ENCODE measurements at places on chromosomes 7 and 10.

DNA sequence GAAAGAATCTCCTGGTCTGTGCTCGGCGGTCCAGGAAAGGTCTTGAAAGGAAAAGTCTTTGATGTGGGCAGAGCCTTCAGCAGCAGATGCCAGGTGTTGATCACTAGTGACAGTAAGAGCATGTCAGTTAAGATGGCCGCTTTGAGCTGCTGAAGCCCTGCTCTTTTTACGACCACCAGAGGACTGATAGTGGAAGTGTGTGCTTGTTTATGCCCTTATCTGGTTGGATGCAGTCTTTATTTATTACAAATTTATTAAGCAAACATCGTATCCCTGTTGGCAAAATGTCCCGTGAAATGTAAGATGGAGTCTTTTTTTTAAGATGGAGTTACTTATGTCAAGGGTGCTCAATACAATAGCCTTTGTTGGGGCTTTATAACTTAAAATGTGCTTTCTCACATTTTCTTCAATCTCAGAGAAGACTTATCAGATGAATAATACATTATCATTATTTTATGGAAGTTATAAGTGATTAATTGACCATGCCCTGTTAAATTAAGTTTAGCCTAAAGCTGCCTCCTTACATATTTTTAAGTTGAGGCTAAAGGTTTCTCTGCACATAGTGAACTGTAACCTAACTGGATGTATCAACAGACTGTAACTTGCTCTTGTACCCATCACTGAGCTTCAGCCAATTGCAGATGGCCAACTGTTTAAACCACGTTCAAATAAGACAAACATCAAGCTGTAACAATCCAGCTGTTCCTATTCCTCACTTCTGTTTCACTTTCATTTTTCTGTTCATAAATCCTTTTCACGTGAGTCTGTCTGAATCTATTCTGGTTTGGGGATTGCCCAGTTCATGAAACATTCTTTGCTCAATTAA is 97.4 kb upstream of the PIK3CG start:
- DNase-seq, result no peak

- DNase-seq, result no peak
Measured at GRCh38 chr7:82633592-82633991, 190.0 kb upstream of the CACNA2D1 start.

DNA sequence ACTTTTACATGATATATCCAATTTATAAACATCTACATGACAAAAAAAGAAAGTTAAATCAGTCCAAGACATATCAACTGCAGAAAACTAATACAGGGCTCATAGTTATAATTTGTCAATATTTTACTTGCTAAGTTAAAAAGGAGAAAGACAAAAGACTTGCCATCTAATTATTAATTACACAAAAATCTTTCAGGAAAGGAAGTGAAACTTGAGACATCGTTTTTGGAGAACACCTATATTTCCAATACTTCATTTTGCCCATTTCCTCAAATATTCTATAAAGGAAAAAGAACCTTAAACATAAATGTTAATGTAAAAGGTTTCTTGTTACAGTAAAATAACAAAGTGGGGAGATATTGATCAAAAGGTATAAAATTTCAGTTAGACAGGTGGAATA is 148.7 kb downstream of the CACNA2D1 start:
- DNase-seq, result no peak

DNA sequence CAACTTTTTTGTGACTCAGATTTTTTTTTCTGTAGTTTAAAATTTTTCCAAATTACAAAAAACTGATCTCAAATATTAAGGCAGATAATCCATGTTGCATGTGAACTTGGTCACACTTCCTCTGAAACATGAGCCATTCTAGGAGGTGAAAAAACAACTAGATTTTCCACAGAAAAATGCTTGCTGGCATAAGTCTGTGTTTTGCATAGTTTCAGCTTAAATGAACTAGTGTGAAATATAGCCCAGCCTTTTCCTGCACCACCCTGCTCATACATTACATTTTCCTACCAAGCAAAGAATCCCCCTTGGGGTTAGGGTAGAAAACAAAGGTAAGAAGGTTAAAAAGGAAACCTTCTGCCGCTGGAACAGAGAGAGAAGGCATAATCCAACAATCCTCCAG is 48.2 kb downstream of the SLC25A13 start:
- no peak for DNase-seq

- DNase-seq, result no peak
Measured at GRCh38 chr10:75076348-75076747, 35.1 kb upstream of the SAMD8 start.

- no peak for DNase-seq
Measured at GRCh38 chr7:102895602-102896001, 17.2 kb upstream of the LRRC17 start.

DNA sequence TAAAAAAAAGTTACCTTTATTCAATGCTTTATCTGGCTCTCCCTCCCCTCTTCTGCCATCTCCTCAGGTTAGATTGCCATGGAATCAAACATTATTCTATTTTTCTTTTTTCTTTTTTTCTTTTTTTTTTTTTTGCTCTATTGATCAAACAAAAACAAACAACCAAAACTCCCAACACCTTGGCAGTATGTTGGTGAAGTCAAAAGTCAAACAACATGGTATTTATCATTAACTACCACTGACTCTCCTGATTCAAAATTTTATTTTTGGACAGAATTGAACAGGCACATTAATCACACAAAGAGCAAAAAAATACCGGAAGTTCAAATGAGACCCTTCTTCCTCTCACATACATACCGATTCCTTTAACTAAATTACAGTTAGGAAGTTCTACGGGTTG is 6.4 kb downstream of the PON1 start:
- no peak for DNase-seq

DNA sequence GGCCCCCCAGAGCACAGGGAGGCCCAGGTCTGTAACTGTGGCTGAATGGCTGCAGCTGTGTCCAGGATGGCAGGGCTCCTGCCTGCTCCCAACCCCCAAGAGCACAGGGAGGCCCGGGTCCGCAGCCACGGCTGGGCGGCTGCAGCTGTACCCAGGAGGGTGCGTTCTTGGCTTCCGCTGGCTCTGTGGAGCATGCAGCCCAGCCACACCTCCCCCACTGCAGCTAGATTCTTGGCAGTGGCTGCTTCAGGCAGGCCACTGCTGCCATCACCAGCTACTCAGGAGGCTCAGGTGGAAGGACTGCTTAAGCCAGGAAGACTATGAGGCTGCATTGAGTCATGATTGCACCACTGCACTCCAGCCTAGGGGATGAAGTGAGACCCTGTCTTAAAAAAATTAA is 27.9 kb downstream of the C7orf25 start:
- DNase-seq, result no peak

DNA sequence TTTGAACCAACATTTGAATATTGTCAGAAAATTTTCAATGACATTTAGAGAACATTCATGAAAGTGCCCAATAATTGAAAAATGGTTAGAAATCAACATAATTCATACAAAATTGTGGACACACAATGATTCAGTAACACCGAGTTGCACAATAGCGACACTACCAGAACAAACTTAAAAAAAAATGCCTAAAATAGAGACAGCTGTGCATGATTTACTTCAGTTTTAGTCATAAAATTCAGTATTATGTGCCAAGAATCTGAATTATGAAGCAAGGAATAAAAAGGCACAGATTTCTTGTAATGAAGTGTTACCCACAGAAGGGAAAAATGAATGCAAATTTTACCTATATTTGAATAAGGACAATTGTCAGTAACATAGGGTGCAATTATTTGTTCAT is 396.0 kb downstream of the SEMA3D start:
- no peak for DNase-seq

DNA sequence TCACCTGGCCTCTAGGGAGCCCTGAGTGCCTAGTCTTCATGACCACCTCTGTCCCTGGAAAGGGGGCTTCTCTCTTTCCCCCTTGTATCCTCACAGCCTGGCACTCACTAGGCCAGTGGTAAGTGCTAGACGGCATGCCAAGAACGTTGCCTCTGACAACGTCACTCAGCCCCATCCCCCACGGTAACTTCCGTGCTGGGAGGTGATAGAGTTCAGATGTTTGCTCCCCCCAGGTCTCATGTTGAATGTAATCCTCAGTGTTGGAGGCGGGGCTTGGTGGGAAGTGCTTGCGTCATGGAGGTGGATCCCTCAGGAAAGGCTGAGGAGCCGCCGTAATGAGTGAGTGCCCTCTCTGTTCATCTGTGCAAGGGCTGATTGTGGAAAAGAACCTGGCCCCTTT is 343.3 kb upstream of the MKI67 start:
- DNase-seq, result no peak

- no peak for DNase-seq
Measured at GRCh38 chr10:104245066-104245632, 9.5 kb upstream of the GSTO1 start.

- DNase-seq, result no peak
Measured at GRCh38 chr10:61452151-61452651, 980 bp downstream of the TMEM26 start.

DNA sequence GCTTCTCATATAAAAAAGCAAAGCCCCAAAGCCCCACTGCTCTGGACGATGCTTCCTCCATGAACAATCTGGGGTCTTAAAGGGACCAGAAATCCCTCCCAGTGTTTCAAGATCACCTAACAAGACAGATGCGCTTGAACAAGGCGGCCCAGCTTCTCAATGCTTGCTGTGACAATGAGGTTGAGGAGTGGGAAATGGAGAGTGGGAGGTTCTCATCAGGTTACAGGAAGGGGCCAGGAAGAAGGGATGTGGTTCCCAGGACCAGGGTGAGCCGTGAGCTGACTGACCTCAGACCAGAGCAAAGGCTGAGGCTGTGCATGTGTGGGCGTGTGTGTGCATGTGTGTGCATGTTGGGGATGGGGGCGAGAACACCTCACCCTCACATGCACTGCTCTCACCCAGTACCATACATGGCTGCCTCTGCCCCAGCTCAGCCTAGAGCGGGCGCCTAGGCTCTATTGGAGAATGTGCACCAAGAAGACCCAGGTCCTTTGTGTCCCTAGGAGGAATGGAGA is 220.8 kb upstream of the GPR26 start:
- DNase-seq, result no peak

GRCh38 chr7:27191833-27192545 is 7.0 kb upstream of the HOXA11 start:
- no peak for DNase-seq
